Fibroblast of skin of right biceps (primary cell): ENCODE measurements at places on chromosomes 11 and 22.

DNA sequence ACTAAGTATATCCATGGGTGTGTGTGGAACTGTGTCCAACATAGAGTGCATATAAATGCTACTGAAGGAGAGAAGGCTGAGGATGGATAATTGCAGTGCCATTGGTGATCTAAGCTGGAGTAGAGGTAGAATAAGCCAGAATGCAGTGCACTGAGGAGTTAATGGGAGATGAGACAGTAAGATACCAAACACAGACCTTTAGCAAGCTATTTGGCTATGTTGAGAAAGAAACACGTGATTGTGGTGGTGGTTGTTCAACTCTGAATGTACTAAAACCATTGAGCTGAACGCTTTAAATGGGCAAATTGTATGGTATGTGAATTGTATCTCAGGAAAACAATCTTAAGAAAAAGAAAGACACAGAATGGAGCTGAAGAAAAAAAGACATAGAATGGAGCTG, 22.8 kb downstream of the JAML start:
- DNase-seq: no peak

DNA sequence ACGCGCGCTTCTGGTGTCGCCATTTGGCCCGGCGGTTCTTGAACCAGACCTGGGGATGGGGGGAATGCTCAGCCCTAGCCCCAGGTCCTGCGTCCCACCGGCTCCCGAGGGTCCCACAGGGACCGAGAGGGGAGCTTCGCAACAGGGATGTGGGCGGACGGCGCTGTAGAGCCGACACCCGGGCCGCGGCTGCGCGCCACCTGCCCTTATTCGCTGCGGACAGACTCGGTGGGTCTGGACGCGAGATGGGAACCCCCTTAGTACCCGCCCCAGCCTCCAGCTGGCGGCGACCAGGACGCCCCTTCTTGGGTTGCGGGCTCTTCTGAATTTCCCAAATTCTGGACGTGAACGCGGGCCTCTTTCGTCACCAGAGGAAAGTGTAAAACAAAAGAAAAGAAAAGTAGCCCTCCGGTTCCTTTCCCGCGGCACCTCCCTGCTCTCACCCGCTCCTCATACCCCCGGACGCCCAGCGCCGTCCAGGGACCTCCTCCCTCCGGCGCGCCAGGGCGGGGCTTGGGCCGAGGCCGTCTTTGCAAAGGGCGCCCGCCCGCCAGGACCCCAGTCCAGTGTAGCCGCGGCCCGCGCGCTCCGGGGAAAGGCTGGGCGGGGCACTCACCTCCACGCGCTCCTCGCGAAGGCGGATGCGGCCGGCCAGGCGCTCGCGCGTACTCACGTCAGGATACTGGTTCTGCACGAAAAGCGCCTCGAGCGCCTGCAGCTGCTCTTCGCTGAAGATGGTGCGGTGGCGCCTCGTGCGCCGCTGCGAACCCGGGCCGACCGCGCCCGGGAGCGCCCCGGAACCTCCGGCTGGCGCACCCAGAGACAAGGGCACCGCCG, 827 bp downstream of the GSC2 start:
- no peak for DNase-seq

DNA sequence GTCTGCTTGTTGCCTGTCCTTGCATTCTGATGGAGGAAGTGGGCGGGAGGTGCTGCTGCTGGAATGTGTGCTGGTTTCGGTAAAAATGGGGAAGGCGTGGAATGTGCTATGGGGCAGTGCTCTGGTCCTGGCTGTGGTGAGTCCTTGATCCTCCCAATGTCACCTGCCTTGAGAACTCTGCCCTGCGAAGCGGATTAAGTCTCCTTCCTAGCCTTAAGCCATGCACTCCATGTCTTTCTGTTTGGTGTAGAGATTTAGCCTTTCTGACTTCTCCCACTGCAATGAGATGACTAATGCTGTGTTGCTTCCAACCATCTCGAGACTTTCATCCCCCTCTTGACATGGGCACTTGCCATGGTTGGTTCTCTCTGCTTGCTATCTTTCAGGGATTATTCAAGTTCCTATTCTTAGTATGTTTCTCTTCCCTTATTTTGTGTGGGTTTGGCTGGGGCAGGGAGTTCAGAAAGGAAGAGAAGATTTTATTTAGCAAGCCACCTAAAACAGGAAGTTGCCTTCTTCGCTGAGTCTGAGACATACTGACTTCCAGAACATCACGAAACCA, 687.9 kb downstream of the NTM start:
- DNase-seq: peak; percentile 83

DNA sequence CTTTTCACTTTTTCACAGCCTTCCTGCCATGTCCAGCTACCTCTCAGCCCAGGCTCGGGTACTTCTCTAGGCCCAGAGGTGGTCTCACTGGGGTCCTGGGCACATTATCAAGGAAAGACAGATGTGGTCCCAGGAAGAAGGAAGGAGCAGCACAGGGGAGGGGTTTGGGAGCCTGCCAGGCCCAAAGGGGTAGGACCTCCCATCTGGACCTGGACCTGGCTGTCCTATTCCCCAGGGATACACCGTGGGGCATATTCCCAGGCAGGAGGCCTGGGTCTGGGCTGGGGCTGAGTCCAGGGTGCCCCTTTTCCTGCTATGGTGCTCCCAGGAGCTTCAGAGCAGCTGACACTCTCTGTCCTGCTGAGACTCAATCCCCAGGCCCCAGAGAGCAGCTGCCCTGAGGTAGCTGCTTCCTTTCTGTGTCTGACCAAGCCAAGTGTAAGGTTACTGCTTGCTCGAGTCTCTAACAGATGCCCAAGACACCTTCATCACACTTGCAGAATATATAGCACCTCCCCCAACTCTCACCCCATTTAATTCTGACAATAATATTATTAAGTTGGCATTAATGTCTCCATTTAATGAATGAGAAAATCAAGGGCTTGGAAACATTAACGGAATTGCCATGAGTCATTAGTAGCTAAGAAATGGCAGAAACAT, 232.0 kb downstream of the BUD13 start:
- no peak for DNase-seq

GRCh38 chr11:95599959-95600586, 189.5 kb downstream of the FAM76B start:
- no peak for DNase-seq

GRCh38 chr22:32050678-32051515, 7.8 kb downstream of the SLC5A1 start:
- peak; percentile 76 for DNase-seq

DNA sequence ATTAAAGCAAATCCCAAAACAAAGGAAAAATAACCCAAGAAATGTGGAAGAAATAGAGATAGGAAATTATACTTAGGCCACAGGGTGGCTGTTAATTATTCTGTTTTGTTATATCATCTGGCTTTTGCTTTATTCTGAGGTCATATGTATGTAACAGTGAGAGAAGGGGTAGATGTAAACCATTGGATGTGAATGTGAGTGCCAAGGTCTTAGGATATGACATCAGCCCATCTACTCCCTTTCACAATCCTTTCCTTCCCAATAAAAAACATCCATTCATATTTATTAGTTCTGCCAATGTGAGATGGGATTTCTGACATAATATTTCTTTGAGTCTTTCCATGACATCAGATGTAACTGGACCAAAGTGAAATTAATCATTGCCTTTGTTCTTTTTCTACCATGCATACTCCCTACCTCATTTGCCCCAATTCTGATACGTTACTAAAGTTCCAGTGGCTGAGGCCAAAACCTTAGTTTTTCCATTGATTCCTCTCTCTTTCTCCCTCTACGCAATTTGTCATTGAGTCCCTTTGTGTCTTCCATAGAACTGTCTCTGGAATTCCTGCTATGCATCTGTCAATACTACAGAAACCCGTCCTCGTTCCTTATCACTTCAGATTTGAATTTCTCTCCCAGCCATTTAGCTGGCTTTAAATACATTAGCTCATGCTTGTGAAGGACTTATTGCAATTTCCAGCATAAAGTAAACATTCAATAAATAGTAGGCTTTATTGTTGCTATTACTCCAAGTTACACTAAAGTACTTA, 170.3 kb downstream of the ARHGAP42 start:
- DNase-seq: no peak

- no peak for DNase-seq
Measured at GRCh38 chr11:113907152-113907551, 2.6 kb downstream of the HTR3B start.
